ENCODE measurements at places on chromosomes 2 and 18.

DNA sequence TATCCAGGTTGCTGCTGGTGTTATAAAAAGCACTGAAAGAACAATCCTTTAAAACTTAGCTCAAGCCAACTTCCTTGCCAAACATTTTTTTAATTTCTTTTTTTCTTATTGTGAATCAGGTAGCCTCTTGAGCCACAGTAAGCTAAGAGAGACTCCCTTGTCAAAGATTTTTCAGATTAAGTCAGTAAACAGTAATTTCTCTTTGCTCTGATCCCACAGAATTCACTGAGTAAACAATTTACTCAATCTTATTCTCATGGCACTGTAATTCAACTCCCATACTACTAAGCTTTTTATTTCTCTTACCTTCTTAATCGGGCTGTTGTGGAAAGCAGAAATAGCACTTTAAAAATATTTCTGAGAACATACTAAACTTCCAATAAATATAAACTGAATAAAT is 82.7 kb downstream of the C2orf74 start:
- no peak for DNase-seq

GRCh38 chr18:26908906-26909305 is 43.4 kb upstream of the AQP4 start:
- DNase-seq: no peak

DNA sequence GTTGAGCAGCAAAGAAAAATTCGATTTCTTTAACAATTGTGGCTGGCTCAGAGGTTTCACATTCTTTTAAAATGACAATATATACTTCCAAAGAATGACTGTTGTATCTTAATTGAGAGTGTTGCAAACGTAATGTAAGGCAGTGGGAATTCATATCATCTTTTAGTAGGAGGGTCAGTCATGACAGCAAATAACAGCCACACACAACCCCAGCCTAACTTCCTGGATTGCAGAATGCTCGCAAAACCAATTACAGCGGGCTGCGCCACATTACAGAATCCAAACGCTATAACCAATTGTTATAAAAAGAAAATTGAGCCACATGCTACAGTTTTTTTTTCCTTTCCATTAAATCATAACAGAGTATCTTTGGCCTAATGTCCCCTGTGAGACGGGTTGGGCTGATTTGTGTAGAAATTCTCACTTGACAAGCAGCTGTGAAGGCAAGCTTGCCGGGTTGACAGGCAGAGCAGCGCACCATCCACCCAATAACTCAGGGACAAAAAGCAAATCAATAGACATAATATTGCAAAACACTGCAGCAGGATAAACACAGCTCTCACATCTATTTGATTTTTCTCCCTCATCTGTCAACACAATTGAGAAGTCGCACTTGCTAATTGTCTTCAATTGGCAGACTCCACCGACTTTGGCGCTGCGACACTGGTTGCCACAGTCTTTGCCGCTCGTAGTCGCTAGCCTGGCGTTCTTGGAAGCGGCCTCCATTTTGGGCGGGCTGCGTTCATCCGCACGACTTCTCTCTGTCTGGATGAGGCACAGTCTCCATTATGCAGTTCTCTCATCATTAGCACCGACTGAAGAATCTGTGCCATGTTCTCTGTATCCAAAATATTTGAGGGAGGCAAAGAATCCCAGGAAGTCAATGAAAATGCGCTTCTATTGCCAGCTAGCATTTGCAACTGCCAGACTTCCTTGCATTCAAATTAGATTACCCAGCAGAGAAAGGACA is 95.0 kb upstream of the CCDC68 start:
- no peak for DNase-seq

- DNase-seq: no peak
Measured at GRCh38 chr2:26587994-26588393, 53.2 kb downstream of the CIB4 start.

DNA sequence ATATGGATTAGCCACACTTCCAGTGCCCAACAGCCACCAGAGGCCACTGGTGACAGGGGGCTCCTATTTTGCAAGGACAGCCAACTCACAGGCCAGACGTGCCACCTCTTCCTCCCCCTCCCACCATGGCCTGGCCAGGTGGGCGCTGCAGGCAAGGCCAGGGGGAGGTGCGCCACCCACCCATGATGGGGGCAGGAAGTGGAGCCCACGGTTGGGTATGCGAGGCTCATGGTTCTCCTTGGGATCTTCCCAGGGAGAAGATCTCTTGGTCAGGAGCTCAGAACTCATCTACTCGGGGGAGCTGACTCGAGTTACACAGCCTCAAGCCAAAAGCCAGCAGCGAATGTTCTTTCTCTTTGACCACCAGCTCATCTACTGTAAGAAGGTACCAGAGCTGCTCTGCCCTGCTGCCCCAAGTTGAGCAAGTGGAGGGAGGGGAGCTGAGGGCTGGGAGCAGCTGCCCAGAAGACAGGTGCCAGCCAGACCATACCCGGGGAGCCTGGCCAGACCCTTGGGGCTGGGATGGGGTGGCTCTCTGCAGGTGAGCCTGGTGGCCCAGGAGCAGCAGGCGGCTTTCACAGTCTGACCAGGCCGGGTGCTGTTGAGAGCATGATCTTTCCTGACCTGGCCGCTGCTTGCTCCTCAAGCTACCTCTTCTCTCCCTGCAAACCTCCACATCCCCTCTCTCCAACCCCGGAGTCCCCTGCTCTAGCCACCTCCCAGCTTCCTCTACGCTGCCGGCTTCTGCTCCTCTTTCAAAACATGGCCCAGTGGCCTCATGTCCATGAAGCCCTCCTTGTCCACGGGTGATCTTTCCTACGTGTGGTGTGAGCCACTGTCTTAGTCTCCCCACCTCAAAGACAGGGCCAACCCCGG is 49.8 kb downstream of the FAM168B start:
- DNase-seq: no peak

DNA sequence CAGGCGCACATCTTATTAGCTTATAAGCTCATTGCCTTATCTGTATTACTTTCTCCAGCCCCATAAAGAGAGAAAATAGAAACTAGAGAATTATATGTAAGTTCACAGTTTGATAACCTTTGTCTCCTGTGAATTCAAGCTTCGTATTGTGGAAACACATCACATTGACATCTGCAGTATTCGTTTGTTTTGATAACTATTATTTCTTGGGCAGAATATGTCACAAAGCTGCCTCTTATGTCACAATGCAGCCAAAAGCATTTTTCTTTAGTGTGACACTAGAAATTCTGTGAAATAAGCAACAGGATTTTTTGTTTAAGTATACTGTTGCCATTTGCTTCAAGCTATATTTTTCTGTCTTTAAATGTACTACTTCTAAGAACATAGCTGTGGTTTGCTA is 221.5 kb downstream of the DOK6 start:
- no peak for DNase-seq

DNA sequence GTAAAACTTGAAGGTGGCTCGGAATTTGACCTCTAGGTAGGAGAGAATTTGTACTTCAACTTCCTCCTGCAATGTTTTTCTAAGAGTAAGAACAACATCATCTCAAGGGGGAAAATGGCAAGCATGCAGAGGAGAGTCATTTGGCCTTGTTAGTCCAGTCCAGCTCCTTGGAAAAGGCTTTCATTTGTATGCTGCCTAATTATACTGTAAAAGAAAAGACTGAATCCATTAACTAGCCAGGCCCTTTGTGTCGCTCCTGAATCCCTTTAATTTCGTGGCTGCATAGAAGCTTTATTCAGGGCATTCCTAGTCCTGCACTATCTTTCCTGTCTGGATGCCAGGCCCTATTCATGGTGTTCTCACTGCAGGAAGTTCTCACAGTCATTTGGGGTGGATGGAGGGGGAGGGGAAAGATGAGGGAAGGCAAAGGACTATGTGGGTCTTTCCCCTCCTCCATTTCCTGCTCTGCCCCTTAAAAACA is 36.0 kb downstream of the PHLPP1 start:
- DNase-seq: no peak

DNA sequence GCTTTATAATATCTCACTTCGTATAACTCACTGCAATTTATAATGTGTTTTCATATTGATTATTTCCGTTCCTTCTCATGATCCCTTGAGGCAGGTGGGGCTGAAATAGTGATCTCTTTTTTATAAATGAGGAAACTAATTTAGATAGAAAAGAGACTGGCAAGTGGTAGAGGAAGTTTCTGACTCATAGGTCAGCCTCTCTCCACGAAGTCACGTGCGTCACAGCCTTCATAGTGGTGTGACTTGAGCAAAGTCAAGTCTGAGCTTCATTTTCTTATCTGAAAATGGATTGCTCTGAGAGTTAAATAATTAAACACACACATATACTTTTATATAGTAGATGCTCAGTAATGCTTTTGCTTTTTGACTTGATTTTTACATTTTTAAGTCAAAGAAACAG is 19.9 kb downstream of the ABCG5 start:
- DNase-seq: no peak

DNA sequence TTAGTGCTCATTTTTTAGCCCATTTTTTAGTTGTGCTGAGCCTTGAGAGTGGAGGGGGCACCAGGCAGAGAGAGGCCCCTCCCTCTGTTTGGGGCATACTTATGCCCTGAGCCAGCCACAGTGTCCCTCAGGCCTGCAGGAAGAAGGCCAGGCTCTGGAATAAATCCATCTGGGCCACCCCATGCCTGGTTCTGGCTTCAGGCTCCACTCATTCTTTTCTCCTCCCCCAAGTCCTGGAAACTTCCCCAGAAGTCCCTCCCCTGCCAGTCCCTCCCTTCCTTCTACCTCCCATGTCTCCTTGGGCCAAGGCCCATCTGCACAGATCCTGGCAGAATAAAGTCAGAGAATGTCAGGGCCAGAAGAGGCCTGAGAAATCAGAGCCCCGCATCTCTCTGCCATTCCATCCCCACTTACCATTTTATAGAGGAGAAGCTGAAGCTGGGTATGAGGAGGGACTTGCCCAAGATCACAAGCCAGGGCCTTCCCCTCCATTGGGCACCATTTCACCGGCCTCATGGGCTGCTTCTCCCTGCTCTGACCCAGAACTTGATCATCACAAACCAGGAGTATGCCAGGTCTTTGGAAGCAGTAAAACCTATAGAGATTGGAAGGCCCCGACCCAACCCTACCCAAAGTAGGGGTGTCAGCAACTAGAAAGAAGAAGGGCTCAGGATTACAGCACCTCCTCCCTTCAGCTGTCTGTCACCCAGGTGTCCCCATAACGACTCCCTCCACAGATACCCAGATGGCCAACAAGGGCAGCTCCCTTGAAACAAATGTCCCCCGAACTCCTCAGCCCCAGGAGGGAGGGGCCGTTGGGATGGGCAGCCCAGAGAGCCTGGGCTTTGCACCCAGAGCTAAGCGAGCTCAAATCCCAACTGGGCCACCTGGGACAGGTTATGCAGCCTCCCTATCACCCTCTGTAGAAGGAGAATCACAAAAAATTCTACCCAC is 108.4 kb downstream of the POLR1A start:
- no peak for DNase-seq

- DNase-seq: no peak
Measured at GRCh38 chr2:144513388-144514101, 6.4 kb downstream of the ZEB2 start.

DNA sequence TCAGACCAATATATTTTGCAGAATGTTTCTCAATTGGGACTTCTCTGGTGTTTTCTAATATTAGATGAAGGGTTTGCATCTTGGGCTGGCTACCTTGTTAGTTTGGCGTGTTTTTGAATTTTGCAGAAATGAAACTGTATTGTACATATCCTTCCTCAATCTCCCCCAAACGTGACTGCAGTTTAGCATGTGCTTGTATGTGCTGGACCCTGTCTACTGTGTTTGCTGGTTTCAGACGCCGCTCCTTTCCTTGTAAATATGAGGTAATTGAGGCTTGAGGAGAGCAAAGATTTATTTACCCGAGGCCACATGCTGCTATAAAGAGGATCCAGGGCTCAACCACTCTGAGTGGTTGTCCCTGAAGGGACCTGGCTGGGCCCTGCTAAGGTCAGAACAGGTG is 57.2 kb downstream of the NGEF start:
- DNase-seq: no peak

DNA sequence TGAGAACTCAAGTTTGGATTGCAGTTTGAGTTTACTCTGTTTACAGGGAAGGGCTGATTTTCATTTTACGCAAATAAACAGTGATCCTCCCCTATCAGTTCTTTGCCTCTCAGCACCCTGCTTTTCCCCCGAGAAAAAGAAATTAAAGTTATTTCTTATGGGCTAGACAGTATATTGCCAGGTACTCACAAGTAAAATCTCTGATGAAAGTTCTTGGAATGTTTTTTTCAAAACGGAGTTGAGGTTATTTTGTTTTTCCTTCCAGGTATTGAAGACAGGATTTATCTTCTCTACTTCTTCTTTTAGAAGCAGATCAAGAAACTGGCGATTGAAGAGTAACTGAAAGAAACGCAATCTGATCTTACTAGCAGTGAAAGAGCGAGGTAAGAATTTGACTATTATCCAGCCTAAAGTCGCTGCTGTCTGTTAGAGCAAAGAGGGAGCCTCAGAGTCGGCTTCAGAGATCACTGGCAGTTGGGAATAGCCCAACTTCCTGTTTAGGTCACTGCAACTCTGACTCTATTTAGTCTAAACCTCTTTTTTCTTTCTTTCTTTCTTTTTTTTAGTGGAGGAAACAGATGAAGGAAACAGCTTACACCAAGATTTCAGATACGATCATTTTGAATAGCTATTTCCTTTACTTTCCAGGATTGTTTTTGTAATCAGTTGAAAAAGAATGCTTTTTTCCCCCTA is at the start of gene TFPI:
TSS of gene TFPI (minus strand) at position 425 of the 693 bp plus-strand sequence. CDS start 50,667 bp downstream, outside the sequence.
- DNase-seq: no peak

- no peak for DNase-seq
Measured at GRCh38 chr2:160666154-160667060, 172.8 kb upstream of the RBMS1 start.

DNA sequence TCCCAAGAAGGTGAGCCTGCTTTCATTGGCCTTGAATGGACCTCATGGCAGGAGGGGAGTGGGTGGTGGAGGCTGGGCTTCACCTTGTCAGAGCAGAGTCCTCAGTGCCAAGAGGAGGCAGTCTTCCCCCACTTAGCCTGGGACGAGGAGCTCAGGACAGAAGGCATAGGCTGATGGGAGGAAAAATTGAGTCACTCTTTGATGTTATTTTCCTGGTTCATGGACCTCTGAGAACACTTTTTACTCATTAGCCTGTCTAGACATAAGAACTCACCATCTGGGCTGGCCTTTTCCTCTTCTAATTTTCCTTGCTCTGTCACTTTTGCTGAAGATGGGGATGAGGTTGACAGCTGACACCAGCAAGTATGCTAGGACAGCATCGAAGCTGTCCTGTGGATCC is 225.7 kb upstream of the TNP1 start:
- no peak for DNase-seq

- no peak for DNase-seq
Measured at GRCh38 chr2:134359367-134360081, 105.7 kb downstream of the MGAT5 start.

DNA sequence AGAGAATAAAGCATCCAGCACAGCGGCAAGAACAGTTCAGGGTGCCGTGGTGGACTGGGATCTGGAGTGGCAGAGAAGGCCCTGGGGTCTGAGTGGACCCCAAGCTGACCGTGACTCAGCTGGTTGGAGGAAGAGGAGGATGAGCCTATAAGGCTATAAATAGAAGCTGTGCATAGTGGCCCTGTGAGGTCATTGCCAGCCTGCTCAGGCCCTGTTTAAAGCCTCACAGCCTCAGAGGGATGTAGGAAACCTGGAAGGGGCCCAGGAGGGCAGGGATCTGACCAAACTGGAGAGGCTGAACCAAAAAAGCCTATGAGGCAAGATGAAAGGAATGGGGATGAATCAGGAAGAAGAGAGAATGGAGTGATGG is 11.3 kb upstream of the DES start:
- no peak for DNase-seq

GRCh38 chr2:32711219-32711618 is 83.4 kb downstream of the TTC27 start:
- no peak for DNase-seq

GRCh38 chr2:238865015-238865719 is 17.3 kb downstream of the TWIST2 start:
- no peak for DNase-seq

- DNase-seq: no peak
Measured at GRCh38 chr2:174337337-174338146, 2.8 kb downstream of the SP9 start.

Data from T-helper 22 cell (primary cell).